ENCODE measurements at places on chromosomes 5 and 9.

DNA sequence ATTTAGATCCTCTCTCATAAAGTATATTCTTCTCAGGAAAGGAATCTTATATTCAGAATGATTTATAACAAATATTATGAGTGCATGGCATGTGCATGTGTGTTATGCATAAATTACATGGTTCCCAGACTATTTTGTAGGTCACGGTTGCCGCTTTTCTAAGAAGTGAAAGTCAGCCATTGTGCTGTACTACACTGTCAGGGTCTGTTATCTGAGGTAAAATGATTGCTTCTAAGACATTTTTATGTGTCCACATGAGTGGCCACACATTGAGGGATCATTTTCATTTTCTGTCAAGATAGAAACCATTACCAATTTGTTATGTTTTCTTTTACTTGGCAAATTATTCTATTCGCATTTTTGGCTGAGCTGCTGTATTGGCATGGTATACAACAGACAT is 210.8 kb downstream of the CWC27 start:
- no peak for DNase-seq

DNA sequence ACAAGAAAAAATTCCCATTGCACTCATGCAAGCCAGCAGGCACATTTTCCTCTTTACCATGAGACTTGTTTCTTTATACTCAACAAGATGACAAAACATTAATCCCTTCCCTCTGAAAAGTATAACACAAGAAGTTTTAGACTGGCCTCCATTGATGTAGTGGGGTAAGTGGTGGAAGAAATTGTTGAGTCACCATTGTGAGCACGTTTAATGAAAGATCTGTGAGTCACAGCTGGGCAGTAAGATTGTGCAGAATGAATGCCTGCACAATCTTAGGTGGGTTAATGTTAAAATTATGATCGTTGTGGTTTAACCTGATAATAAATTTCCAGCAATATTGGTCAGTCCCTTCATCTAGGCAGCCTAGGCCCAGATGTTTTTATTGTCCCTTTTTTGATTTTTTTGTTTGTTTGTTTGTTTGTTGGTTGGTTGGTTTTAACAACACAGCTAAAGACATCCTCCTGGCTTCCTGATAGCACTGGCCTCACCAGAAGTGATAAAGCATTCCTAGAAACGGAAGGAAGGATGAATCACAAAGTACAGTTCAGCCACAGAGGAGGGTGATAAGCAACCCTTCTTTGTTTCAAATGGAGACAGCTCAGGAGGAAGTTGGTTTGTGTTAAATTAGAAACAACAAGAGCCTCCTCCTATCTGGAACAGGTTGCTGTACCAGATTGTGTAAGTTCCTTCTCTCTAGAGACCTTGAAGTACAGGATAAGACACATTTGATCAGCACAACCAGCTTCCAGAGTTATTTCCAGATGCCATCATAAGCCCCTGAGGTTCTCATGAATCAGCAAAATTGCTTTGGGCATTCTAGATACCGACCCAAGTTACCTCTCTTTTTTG is 40.3 kb downstream of the SLC24A2 start:
- no peak for DNase-seq

DNA sequence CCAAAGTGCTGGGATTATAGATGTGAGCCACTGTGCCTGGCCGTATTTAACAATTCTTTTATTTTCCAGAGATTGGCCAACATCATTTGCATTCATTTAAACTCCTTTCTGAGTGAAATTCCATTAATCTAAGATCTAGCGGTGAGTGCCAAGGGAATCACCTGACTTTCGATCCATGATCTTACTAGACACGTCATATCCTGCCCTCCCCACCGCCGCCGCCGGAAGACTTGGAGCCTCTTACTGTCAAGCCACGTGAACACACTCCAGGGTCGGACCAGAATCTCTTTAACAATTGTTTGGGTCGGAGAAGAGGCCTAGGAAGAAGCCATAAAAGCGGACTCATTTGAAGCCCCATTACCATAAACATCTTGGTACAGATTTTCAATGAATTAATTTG is 12.9 kb downstream of the INPP5E start:
- no peak for DNase-seq

DNA sequence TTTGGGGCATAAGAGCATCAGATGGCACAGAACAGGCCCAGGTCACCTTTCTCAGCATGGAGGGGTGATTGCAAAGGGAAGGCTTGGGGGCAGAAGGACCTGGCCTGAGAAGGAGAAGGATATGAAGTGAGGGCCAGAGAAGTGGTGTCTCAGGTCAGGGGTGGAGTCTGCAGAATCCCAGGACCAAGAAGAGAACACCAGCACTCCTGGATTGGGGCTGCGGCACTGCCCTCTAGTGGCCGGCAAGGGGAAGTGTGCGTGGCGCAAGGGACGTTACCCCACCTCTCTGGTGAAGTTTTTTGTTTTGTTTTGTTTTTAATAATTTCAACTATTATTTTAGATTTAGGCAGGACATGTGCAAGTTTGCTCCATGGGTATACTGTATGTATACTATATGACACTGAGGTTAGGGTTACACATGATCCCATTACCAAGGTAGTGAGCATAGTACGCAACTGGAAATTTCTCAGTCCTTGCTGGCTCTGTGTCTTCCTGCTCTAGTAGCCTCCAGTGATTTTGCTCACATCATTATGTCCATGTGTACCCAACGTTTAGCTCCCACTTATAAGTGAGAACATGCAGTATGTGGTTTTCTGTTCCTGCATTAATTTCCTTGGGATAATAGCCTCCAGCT is 1548.6 kb downstream of the EFNA5 start:
- DNase-seq, result peak; percentile 29

DNA sequence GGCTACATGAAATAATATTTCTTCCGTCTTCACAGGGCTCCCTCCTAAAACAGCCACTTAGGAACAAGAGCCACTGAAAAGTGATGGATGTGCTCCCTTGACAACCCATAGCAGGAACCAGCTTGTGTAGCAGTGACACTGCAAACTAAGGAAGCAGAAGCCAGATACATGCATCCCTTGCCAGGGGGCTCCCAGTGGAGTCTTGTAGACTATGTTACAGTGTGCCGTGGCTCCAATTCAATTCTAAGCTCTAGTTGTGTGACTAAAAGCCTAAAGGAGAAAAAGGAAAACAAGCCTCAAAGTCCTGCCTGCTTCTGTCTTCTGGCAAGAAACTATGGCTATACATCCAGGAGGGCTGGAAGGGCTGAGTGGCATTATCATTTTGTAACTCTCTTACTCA is 12.2 kb upstream of the TAF1L start:
- DNase-seq, result no peak

DNA sequence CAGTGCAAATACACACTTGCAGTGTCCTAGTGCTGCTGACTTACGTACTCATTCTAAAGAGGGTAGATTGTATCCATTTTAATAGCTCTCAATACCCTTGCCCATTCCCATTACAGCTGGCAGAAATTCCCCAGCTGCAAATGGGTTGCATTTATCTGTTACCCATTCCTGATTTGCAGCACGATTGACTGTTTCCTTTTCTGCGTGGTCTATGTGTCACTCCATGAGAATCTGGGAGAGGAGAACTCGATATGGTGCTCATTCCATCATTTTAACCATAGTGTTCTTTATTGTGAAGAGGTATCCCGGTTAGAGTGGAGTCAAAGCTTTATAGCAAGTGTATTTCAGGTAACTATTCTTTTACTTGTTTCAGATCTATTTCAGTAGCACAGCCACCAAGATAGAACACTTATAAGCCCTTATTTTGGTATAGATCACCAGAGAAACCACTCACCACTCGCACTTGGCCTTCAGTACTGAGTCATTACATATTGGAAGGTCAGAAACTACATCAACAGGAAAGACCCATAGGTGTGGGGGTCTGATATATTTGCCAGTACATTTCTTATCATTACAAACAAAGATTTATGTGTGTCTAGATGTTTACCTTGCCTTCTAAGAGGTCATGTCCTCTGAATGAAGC is 139.5 kb downstream of the MUSK start:
- no peak for DNase-seq
